ENCODE measurements at places on chromosomes 7 and 10. TPM values are rescaled to one million over a fixed set of nuclear protein-coding genes. Genes with fewer than 3 reads are reported as not detected.

- peak overlapping the region; percentile 74 for H3K27ac ChIP-seq
- no peak overlapping the region for H3K4me3 ChIP-seq
- peaks cover 55% of the 10 kb centered on the region for H3K36me3 ChIP-seq
- DNase-seq: no peak
These were observed 34.0 kb upstream of the SH2D4B start for GRCh38 chr10:80503584-80504157.

GRCh38 chr10:111077479-111077784, 603 bp downstream of the ADRA2A start:
- DNase-seq: no peak
- H3K36me3 ChIP-seq: no peaks in the 10 kb centered on the region
- no peak overlapping the region for H3K27ac ChIP-seq
- H3K27me3 ChIP-seq: peaks cover 60% of the 10 kb centered on the region
- peak overlapping the region; percentile 14 for H3K4me3 ChIP-seq

Gene ACBD5
- 25.2 TPM for total RNA-seq

Gene FASTK
- 70.0 TPM for total RNA-seq

DNA sequence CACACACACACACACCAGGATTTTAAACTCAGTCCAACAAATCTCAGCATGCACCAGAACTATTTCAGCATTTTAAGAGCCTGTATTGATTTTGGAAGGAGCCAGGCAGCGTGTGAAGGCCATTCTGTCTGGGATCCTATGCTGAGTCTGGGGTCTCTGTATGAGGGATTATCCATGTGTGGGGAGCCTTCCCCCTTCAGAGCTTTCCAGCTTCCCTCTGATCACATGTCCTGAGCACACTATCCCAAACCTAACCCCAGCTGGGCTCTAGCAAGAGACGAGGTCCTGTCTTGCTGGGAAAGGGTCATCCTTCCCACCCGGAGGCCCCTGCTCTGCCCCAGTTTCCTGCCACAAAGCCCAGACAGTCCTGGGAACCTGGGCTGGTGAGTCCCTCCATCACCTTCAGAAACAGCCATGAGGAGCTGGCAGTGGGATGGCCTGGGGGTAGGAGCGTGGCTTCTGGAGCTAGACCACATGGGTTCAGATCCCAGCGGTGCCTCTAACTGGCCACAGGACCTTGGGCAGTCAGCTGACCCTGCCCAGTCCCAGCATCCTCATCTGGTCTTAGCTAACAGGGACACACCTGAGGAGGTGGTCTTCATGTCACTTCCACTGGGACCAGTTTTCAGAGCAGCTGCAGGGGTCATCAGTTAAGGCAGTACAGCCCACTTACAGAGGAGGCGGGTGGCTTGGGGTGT, 79.6 kb upstream of the RET start:
- H3K27ac ChIP-seq: no peak overlapping the region
- no peaks in the 10 kb centered on the region for H3K4me1 ChIP-seq
- no peak overlapping the region for H3K4me3 ChIP-seq
- no peaks in the 10 kb centered on the region for H3K36me3 ChIP-seq
- DNase-seq: no peak

GRCh38 chr7:135537905-135538304, 19.8 kb upstream of the NUP205 start:
- H3K36me3 ChIP-seq: no peaks in the 10 kb centered on the region
- peaks cover 18% of the 10 kb centered on the region for H3K27me3 ChIP-seq
- no peak for DNase-seq
- H3K4me3 ChIP-seq: no peak overlapping the region

GRCh38 chr7:76354981-76355730, 3.6 kb downstream of the YWHAG start:
- H3K36me3 ChIP-seq: peaks cover 57% of the 10 kb centered on the region
- peaks cover 62% of the 10 kb centered on the region for H3K4me1 ChIP-seq
- H3K27me3 ChIP-seq: no peaks in the 10 kb centered on the region
- no peak overlapping the region for H3K4me3 ChIP-seq
- DNase-seq: no peak
- no peak overlapping the region for H3K27ac ChIP-seq

GRCh38 chr10:986881-987619, 1.2 kb upstream of the GTPBP4 start:
- no peaks in the 10 kb centered on the region for H3K27me3 ChIP-seq
- peak overlapping the region; percentile 85 for H3K27ac ChIP-seq
- peaks cover 14% of the 10 kb centered on the region for H3K36me3 ChIP-seq
- H3K4me3 ChIP-seq: peak overlapping the region; percentile 98
- peaks cover 38% of the 10 kb centered on the region for H3K4me1 ChIP-seq
- no peak for DNase-seq

Gene SFMBT2
- total RNA-seq: 25.8 TPM

GRCh38 chr7:127798023-127798422, 146.0 kb downstream of the SND1 start:
- H3K27ac ChIP-seq: no peak overlapping the region
- no peaks in the 10 kb centered on the region for H3K36me3 ChIP-seq
- no peak overlapping the region for H3K4me3 ChIP-seq
- H3K27me3 ChIP-seq: no peaks in the 10 kb centered on the region
- no peak for DNase-seq

- H3K36me3 ChIP-seq: no peaks in the 10 kb centered on the region
- no peaks in the 10 kb centered on the region for H3K27me3 ChIP-seq
- no peaks in the 10 kb centered on the region for H3K4me1 ChIP-seq
- no peak overlapping the region for H3K4me3 ChIP-seq
- no peak for DNase-seq
These were observed 79.3 kb downstream of the FZD1 start for GRCh38 chr7:91343420-91343960.

- H3K4me1 ChIP-seq: peaks cover 20% of the 10 kb centered on the region
- peak overlapping the region; percentile 46 for H3K4me3 ChIP-seq
- H3K36me3 ChIP-seq: peaks cover 8% of the 10 kb centered on the region
- no peak overlapping the region for H3K27ac ChIP-seq
- DNase-seq: no peak
These were observed 12.0 kb upstream of the SP8 start for GRCh38 chr7:20798694-20799121.

GRCh38 chr7:12303495-12303894, 92.4 kb downstream of the TMEM106B start:
- no peak for DNase-seq
- H3K4me3 ChIP-seq: no peak overlapping the region
- H3K27me3 ChIP-seq: no peaks in the 10 kb centered on the region
- no peaks in the 10 kb centered on the region for H3K4me1 ChIP-seq
- H3K27ac ChIP-seq: no peak overlapping the region

- H3K27me3 ChIP-seq: peaks cover 50% of the 10 kb centered on the region
- H3K4me3 ChIP-seq: no peak overlapping the region
- H3K36me3 ChIP-seq: peaks cover 10% of the 10 kb centered on the region
- no peak overlapping the region for H3K27ac ChIP-seq
- DNase-seq: no peak
These were observed 43.0 kb upstream of the LEP start for GRCh38 chr7:128197989-128198580.

Gene CALML3
- not detected for total RNA-seq

- no peaks in the 10 kb centered on the region for H3K4me1 ChIP-seq
- H3K4me3 ChIP-seq: no peak overlapping the region
- DNase-seq: no peak
- peaks cover 9% of the 10 kb centered on the region for H3K27me3 ChIP-seq
These were observed 48.3 kb downstream of the PNLIPRP2 start for GRCh38 chr10:116669080-116669479.

Gene AEBP1
- total RNA-seq: 0.30 TPM

DNA sequence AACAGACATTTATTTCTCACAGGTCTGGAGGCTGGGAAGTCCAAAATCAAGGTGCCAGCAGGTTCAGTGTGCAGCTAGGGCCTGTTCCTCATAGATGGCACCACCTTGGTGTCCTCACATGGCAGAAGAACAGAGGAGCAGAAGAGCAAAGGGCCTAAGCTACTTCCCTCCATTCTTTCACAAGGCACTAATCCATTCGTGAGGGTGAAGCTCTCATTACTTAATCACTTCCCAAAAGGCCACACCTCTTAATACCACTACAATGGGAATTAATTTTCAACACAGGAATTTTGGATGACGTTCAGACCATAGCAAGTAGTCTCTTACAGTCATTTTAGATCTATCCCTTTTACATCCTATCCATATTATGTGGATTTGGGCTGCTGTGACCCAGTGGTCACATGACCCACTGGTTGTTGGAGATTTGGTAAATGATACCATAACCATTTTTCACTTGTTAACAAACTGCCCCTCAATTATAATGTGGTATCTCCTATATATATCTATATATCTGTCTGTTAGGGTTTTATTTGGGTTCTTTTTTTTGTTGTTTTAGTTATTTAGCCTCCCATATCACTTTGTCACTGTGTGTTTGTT, 63.4 kb downstream of the BBS9 start:
- H3K27ac ChIP-seq: no peak overlapping the region
- H3K4me1 ChIP-seq: peaks cover 16% of the 10 kb centered on the region
- no peak for DNase-seq
- H3K27me3 ChIP-seq: no peaks in the 10 kb centered on the region
- no peaks in the 10 kb centered on the region for H3K36me3 ChIP-seq

DNA sequence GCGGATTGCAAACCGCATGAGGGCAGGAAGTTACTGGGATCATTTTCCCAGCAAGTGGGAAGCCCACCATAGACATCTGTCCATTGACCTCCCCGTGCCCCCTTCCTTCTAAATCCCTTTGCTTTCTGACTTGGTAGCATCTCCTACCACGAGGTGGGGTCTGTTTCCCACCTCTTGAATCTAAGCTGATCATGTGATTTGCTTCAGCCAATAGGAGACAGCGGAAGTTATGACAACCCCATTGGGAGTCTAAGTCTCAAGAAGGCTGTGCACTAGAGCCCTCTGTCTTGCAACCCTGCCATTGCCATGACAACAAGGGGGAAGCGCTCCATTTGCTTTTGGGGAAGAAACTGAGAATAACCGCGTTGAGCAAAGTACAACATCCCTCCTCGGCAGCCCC, 39.2 kb upstream of the CARD11 start:
- H3K27ac ChIP-seq: no peak overlapping the region
- no peak for DNase-seq
- no peaks in the 10 kb centered on the region for H3K4me1 ChIP-seq
- no peaks in the 10 kb centered on the region for H3K27me3 ChIP-seq

DNA sequence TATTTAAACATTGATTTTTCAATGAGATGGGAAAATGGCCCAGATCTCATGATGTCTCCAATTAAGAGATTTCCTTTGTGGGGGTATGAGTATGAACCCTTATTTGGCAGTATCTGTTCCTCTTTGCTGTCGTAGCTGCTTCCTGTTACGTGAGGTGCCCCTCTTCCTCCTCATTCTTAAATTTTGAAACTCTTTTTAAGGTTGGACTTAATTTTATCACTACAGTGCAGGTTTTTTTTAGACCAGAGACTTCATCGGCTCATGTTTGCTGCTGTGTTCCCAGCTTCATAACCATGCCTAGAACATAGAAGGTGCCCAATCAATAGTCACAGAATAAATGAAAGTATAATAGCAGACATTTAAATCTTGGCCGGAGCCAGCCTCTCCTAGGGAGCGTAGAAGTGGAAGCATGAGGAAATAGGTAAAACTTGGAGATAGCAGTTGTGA, 2.4 kb downstream of the MIOS start:
- H3K36me3 ChIP-seq: peaks cover 26% of the 10 kb centered on the region
- H3K4me3 ChIP-seq: peak overlapping the region; percentile 67
- H3K4me1 ChIP-seq: peaks cover 40% of the 10 kb centered on the region
- peak overlapping the region; percentile 63 for H3K27ac ChIP-seq

DNA sequence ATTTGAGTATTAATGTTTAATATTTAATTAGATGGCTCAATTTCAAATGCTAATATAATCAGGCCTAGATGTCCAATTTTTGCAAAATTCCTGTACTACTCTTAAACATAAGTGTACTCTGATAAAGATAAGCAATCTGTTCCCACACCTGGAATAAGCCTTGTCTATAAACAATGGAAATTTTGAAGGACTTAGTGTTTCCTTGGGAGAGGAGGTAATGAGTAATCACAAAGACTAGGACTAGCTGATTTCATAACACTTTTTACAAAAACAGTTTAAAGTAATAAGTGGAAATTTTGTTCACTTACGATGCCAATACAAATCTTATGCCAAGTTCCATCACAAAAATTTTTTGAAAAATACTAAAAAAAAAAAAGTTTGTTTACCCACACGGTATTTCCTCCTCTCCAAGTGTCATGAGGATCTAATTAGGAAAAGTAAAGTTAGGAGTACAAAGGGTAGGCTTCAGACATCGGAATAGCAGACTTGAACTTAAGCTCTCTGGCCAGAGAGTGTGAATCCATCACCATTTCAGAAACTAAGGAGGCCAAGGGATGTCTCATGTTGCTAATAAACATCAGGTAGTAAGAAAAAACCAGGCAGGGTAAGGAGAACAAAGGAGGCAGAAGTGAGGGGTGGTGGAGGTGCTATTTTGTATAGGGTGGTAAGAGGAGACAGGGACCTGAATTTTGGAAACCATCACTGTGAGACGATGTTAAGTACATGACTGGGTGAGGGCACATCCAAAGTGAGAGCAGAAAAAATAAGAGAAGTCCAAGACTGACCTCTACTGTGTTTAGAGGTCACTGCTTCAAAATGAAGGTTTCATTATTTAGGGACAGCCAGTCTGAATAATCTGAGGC, 61.3 kb downstream of the RAPGEF5 start:
- H3K27ac ChIP-seq: no peak overlapping the region
- H3K4me3 ChIP-seq: no peak overlapping the region
- H3K27me3 ChIP-seq: peaks cover 47% of the 10 kb centered on the region
- no peak for DNase-seq

Gene NODAL
- not detected for total RNA-seq

- no peak overlapping the region for H3K27ac ChIP-seq
- no peaks in the 10 kb centered on the region for H3K4me1 ChIP-seq
- no peaks in the 10 kb centered on the region for H3K27me3 ChIP-seq
- H3K36me3 ChIP-seq: no peaks in the 10 kb centered on the region
- no peak for DNase-seq
- H3K4me3 ChIP-seq: no peak overlapping the region
These were observed 64.8 kb downstream of the CD36 start for GRCh38 chr7:80703272-80703671.

DNA sequence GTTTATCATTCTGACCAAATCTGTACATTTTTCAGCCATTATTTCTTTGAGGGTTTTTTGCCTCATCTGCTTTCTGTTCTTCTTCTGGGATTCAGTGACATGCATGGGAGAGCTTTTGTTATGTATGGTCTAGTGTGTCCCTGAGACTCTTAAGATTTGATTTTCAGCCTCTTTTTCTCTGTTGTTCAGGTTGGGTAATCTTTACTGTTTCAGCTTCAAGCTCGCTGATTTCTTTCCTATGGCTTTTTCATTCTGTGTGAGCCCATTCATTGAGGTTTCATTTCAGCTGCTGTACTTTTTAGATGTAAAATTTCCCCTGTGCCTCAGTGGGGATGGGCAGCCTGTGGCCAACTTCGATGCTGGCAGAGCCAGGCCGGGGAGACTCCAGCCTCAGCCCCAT, 38.1 kb downstream of the FOXK1 start:
- H3K36me3 ChIP-seq: peaks cover 4% of the 10 kb centered on the region
- H3K4me1 ChIP-seq: peaks cover 19% of the 10 kb centered on the region
- H3K27ac ChIP-seq: no peak overlapping the region
- no peak overlapping the region for H3K4me3 ChIP-seq
- H3K27me3 ChIP-seq: no peaks in the 10 kb centered on the region
- no peak for DNase-seq

GRCh38 chr7:101129603-101130117, 2.8 kb downstream of the SERPINE1 start:
- peaks cover 58% of the 10 kb centered on the region for H3K27me3 ChIP-seq
- H3K4me1 ChIP-seq: peaks cover 40% of the 10 kb centered on the region
- no peak for DNase-seq
- H3K36me3 ChIP-seq: no peaks in the 10 kb centered on the region

Gene RAMP3
- total RNA-seq: not detected
